ENCODE measurements at places on chromosomes 2 and 18.

- no peak for DNase-seq
Measured at GRCh38 chr2:186590350-186590758, 498 bp downstream of the ITGAV start.

- no peak for DNase-seq
Measured at GRCh38 chr2:144402251-144402650, 117.7 kb downstream of the ZEB2 start.

- DNase-seq, result no peak
Measured at GRCh38 chr2:201969938-201970785, 63.5 kb upstream of the FZD7 start.

DNA sequence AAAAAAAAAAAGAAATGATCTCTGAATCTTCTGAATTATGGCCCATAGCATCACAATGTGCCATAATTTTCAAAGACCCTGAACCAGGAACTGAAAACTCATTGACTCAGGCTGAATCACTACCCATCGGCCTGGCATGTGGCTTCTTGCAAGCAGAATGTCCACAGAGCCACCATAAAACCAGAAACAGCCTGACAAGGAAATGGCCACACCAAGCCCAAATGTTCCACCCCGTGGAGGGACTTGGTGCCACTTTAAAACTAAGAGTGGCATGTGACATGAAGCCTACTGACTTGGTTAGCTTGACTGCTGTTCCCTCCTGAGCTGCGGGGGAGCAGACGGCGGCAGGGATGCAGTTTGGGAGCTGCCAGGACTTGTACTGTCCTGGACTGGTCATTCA is 71.2 kb upstream of the RBM44 start:
- no peak for DNase-seq

DNA sequence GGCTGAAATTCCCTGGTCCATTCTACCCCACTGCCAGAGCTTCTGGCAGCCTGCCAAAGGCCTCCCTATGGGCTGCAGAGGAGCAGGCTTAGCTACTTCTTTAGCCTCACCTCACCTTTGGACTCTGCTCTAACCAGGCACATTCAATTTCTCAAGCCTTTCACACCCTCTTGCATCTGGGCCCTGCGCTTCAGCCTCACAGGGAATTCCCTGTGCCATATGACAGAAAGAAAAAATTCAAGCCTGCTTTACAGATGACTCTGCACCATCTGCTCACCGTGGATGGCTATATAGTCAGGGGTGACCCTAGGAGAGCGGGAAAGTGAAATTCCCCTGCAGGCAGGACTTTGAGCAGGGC is 62.5 kb downstream of the REEP1 start:
- no peak for DNase-seq

GRCh38 chr2:175737722-175738361 is 264.2 kb downstream of the LNPK start:
- DNase-seq, result no peak

DNA sequence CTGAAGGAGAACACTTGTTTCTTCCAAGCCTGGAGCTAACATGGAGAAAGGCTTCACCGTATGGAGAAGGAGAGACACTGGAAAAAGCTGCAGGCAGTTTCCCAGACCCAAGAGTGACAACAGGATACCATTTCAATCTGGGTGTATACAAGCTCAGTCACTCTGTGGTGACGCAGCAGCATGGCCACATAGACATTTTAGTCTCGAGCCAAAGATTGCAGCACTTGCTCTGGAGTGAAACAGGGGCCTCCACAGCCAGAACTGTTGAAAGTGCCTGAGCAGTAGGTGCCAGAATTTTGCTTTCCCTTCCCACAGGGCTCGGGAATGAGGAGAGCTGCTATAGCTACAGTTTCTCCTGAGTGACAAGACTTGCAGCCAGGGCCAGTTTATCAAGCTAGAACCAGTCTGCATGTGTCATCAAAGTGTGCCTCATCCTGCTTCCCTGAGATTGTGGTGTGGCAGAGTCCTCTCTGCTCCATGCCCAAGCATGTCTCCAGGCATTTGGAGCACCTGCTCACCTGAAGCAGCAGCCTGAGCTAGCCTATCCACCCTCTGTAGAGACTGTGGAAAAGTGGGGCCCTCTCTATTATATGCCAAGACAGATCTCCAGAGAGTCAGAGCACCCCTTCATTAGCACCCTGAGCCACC is 234.6 kb upstream of the CDH19 start:
- DNase-seq, result no peak

DNA sequence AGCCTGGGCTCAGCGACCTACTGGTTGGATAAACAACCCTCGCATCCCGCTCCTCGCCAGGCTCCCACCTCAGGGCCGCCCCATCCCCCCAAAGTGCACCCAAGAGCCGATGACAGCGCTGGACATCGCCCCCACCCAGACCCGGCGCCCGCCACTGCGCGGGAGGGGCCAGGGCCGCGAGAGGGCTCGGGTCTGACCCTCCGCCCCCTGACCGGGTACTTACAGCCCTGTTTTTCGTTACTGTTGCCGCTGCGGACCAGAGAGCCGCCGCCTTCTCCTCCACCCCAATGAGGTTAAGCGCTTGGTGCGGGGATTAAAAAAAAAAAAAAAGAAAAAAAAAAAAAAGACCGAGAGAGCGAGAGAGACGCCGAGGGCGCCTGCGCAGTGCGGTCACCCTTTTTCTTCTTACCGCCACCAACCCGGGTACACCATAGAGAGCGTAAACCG is at the start of gene CLASP1:
TSS of gene CLASP1 (minus strand) at position 314 of the 447 bp plus-strand sequence. CDS start 43,567 bp downstream, outside the sequence.
- DNase-seq, result no peak

GRCh38 chr2:174752403-174753037 is 11.8 kb downstream of the CHRNA1 start:
- no peak for DNase-seq

- DNase-seq, result no peak
Measured at GRCh38 chr2:63587814-63588384, 378 bp downstream of the WDPCP start.

- DNase-seq, result no peak
Measured at GRCh38 chr18:76522122-76522503, 27.1 kb upstream of the ZNF516 start.

- DNase-seq, result no peak
Measured at GRCh38 chr2:8244639-8245038, 437.2 kb upstream of the ID2 start.

GRCh38 chr2:220787251-220787650 is 784.9 kb downstream of the EPHA4 start:
- no peak for DNase-seq

DNA sequence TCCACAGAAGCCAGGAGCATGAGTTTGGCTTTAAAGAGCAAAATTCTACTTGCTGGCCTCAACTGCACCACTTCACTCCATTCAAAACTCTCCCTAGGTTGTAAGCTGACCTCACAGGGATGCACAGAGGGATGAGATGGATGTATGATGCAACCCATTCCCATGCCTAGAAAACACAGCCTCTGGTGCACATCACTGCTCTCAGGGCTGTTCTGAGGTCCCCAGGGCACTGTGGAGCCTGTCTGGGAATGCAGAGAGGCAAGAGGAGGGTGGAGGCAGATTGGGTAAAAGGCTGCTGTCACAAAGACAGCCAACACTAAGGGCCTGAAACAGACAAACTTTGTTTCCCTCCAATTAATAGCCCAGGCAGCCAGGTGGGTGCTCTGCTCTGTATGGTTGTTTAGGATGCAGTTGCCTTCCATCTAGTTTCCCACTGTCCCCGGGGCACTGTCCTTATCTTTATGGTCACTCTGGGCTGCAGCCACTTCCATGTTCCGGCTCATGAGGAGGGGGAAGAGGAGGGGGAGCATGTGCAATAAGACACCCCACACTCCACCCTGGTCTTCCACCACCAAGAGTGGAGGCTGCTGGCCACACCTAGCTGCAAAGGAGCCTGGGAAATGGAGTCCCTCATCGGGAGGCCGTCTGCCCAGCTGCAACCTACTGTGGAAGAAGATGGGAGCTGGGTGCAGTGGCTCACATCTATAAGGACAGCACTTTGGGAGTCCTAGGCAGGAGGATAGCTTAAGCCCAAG is 7.0 kb downstream of the GPR45 start:
- DNase-seq, result no peak

DNA sequence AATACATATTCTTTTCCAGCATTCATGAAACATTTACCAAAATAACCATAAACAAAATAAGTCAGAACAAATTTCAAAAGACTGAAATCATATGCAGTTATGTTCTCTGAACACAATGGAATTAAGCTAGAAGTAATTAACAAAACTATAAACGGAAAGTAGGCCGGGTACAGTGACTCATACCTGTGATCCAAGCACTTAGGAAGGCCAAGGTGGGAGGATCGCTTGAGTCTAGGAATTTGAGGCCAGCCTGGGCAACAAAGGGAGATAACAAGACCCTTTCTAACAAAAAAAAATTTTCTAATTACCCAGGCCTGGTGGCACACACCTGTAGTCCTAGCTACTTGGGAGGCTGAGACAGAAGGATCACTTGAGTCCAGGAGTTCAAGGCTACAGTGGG is 14.9 kb downstream of the ATAD2B start:
- no peak for DNase-seq

GRCh38 chr2:128791120-128791984 is 472.7 kb upstream of the HS6ST1 start:
- DNase-seq, result no peak

DNA sequence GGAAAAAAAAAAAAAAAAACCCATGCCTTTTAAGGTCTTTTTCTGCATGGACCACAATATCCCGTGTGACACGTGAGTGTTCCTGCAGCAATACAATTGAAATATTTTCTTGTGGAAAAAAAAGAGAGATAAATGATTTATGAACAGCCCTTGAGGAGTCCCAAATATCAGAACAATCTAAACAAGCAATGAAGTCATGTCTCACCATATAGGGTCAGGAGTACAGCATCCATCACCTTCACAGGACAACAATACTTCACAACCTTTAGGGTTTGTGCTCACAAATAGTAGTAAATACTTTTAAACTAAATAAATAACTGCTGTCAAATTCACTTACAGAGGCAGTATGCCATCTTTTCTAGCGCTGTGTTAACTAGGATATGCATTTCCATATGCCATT is 87.9 kb downstream of the ZEB2 start:
- DNase-seq, result no peak

DNA sequence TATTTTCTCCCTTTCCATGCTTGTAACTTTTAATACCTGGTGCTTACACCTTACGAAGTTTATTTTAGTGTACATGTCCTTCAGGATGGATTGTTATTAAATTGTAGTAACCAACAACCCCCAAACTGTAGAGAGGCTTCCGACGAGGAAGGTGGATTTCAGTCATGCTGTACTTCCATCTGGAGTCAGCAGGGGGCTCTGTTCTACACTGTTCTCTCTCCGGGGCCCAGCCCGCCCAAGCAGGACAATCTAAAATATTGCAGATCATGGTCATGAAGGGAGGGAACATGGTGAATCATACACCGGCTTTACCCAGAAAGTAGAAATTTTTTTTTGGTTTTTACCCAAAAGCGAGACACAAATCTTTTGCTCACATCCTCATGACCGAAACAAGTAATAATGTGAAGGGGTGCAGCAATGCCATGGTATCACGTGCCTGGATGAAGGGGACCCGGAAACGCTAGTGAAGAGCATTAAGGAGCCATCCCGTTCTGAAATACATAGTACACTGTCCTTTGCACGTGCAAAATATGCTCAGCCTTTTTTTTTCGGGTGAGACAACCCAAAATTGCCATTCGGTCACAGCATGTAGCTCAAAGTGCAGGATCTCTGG is 884.8 kb downstream of the EPHA4 start:
- peak; percentile 24 for DNase-seq

- DNase-seq, result no peak
Measured at GRCh38 chr18:61832858-61833257, 59.9 kb downstream of the RNF152 start.

- no peak for DNase-seq
Measured at GRCh38 chr2:125615438-125615837, 1040.5 kb upstream of the GYPC start.

GRCh38 chr2:222813177-222813843 is 47.5 kb upstream of the ACSL3 start:
- DNase-seq, result no peak

GRCh38 chr2:172256886-172257285 is 154.2 kb upstream of the DLX2 start:
- no peak for DNase-seq

GRCh38 chr2:9252002-9252357 is 45.4 kb downstream of the ASAP2 start:
- no peak for DNase-seq

DNA sequence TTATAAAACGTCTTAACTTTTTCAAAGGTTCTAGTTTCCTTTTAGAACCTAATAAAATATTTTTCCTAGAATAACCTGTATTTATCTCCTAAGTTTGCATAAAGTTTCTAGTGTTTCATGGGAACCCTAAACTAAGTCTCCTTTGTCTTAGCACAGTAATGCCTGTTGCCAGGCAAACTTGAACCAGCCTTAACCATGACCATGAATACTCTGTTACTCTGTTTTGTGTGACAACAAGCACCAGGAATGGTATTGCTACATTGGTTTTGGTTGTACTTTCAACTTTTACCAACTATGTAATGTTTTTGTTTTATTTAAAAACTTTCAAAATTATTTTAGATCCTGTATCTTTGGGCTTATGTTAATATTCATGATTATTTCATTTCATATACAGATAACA is 137.6 kb downstream of the CERS6 start:
- no peak for DNase-seq

DNA sequence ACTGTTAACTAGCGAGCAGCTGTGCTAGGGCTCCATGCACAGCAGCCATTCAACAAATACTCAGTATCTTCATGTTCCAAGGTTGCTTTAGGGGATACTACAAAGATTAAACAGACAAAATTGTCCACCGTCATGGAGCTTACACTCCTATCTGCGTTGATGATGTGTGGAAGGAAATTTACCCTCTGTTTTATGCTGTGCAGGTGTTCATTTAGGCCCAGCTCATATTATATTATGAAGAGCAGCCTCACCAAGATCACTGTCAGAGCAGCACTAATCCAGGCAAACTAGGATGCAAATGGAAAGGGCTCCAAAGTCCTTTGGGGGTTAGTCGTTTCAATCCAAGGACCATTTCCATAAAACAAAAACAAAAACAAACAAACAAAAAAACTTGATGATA is 13.4 kb upstream of the WIPF1 start:
- no peak for DNase-seq

DNA sequence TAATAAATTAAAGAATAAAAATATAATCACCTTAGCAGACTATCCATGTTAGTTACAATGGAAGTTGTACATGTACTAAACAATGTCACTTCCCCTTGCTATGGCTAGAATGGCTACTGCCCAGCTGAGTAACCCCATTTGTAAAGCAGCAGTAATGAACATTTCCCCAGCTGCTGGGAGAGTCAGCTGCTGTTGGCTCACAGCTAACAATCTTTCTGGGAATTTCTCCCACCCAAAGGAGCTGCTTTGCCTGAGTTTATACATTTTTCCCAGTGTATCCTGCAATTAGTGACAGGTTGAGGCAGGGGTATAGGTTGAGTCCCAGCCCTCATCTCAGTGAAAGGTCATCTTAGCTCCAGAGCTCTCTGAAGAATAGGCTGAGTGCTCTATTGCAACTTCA is 665.6 kb upstream of the KLHL29 start:
- DNase-seq, result no peak

DNA sequence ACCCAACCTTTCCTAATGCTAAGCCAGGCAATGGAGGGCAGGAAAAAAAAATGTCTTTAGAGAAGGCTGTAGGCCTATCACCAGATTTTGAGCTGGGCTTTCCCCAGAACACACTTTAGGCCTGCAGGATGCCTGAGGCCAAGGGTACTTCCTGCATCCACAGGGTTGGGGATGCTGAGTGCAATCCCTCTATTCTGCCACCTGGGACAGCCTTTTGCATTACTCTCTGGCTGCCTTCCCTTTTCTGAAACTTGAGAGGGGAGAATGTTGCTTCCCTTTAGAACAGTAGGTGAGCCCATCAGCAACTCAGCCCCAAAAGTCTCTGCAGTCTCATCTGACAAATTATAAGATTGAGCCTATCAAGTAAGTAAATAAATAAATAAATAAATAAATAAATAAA is 195.2 kb downstream of the SLC8A1 start:
- DNase-seq, result no peak

GRCh38 chr18:41681138-41681880 is 273.7 kb upstream of the PIK3C3 start:
- DNase-seq, result no peak
